Right cardiac atrium (tissue), 5 donors: ENCODE measurements at places on chromosomes 4 and X. TPM values are rescaled to one million over a fixed set of nuclear protein-coding genes. Genes with fewer than 3 reads are reported as not detected.

Gene CSAG1
- not detected for total RNA-seq

- no peak for DNase-seq
Measured at GRCh38 chr4:164396439-164396838, 357.5 kb upstream of the SMIM31 start.

DNA sequence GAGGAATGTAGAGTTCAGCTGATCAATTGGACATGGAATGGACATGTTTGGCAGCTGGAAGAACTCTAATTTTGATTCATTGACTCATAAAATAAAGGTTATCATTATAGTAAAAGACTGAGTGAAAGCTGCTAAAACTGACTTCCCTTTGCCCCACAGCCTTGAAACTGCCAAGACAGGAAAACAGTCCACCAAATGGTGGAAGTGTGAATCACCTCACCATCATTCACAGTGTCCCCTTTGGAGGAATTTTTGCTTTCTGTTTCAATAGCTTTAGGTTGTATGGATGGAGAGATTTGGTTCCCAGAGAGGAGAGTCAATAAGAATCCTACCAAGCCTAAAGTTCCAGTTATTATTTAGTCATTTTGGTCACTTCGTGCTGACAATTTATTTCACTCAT, 20.8 kb upstream of the FREM3 start:
- no peak for DNase-seq

GRCh38 chr4:153451911-153452657, 14.1 kb upstream of the TMEM131L start:
- peak; percentile 85 for DNase-seq

DNA sequence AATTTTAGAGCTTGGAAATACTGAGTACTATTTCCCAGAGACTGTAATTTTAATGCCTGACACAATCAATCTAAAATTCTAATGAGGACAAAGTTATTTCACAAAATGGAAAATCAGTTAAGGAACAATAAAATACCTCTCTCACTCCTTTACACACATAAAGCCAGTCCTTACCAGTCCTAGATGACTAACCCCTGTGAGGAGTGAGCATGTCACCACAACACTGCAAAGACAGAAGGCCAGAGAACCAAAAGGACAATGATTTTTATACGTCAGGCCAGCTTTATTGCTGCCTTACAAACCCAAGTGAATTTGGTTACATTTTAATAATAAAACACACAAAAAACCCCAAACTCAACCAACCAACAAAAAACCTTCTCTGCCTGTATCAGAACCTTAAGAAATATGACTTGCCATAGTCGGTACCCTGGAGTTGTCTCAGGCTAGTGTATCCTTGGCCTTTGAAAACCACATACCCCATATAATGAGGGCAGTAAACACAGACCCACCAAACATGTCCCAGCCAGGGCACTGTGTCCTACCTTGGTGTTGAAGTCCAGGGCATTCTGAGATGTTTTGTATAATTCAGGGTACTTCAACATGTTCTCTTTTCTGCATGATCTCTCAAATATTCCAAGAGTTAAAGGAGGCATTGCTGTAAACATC, 57.6 kb downstream of the SHISA3 start:
- no peak for DNase-seq
